IPS DF 6.9 (cell line): ENCODE measurements at places on chromosomes 2 and 18.

- no peak for DNase-seq
Observed at GRCh38 chr2:181812106-181812743, 79.3 kb upstream of the ITPRID2 start.

- no peak for DNase-seq
Observed at GRCh38 chr18:70146174-70146573, 59.3 kb downstream of the RTTN start.

DNA sequence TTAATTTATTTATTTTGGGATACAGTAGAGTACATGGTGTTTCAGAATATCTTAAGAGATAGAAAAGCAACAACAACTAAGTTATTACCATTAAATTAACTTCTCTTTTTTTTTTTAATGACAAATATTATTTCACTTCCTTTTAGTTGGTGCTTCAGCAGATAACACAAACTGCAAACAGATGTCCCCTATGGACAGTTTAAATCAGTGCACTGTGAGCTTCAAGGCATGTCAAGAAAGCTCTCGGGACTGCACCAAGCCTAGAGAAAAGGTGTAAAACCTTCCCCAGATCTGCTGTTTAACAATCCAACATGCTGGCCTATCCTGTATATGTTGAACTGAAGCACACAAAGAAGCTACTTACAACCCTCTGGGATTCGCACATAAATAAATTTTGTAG is 122.7 kb downstream of the TCF4 start:
- no peak for DNase-seq

GRCh38 chr2:197010200-197011020 is 83.9 kb upstream of the PGAP1 start:
- DNase-seq: no peak
